Iris pigment epithelial cell (primary cell): ENCODE measurements at places on chromosomes 11 and 22.

- DNase-seq = no peak
These were observed 63.3 kb downstream of the PRMT3 start for GRCh38 chr11:20450829-20451228.

DNA sequence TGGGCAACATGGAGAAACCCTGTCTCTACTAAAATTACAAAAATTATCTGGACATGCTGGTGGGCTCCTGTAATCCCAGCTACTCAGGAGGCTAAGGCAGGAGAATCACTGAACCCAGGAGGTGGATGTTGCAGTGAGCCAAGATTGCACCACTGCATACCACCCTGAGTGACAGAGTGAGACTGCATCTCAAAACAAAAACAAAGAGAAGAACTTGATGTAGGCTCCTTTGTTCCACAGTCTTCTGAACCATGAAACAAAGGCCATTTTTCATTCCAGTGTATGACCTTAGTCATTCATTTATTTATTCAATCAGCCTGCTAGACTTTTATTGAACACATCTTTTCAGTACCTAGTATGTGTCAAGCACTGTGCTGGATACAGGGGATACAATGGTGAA is 369.6 kb downstream of the FAT3 start:
- DNase-seq = no peak

- peak; percentile 47 for DNase-seq
These were observed 3.1 kb downstream of the EIF3M start for GRCh38 chr11:32586576-32587190.

- peak; percentile 20 for DNase-seq
These were observed 524.1 kb downstream of the METTL15 start for GRCh38 chr11:28632338-28632737.
